Chondrocyte (in vitro differentiated cells): ENCODE measurements at places on chromosomes 2 and 18. TPM values are rescaled to one million over a fixed set of nuclear protein-coding genes. Genes with fewer than 3 reads are reported as not detected.

ELOA2 gene
- total RNA-seq: not detected in 3 replicates

CCDC178 gene
- not detected in 3 replicates for total RNA-seq

CACNB4 gene
- 2.0 to 6.0 TPM (median 2.1 TPM) in 3 replicates for total RNA-seq

C1D gene
- total RNA-seq: 11.9 to 16.2 TPM (median 13.7 TPM) in 3 replicates

SERPINB8 gene
- total RNA-seq: 10.2 to 13.6 TPM (median 12.0 TPM) in 3 replicates

MYO3B gene
- not detected in 3 replicates for total RNA-seq

GRCh38 chr18:41939326-41939725 lies 15.7 kb upstream of the PIK3C3 start:
- no peak for DNase-seq
- peaks cover 54% of the 10 kb centered on the region for H3K4me1 ChIP-seq
- H3K4me3 ChIP-seq: no peak overlapping the region
- H3K27me3 ChIP-seq: no peaks in the 10 kb centered on the region

GRCh38 chr2:53969285-53969967 lies 1.4 kb downstream of the PSME4 start:
- peak overlapping the region; percentile 87 for H3K4me3 ChIP-seq
- H3K27me3 ChIP-seq: no peaks in the 10 kb centered on the region
- peak overlapping the region; percentile 93 for H3K27ac ChIP-seq
- peaks cover 47% of the 10 kb centered on the region for H3K4me1 ChIP-seq

DNA sequence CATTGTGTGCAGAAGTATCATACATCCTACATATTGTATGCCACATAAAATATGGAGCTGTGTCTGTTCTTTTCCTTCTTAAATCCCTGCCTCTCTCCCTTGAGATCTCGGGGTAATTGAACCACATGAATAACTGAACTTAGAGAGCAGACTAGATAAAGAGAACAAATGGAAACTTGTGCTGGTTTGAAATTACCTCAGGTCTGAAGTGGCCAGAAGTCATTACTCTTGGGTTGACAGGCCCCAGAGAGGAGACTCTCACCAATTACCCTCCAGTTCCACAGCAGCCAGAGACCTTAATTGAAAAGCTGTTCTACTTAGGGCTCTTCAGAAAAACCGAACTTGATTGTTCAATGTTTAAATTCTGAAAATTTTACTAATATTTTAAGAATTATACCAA lies 5.0 kb upstream of the ADAM17 start:
- no peaks in the 10 kb centered on the region for H3K36me3 ChIP-seq
- peaks cover 38% of the 10 kb centered on the region for H3K4me1 ChIP-seq
- peak overlapping the region; percentile 51 for H3K27ac ChIP-seq

GRCh38 chr2:197261808-197262226 lies 48.8 kb downstream of the ANKRD44 start:
- no peaks in the 10 kb centered on the region for H3K36me3 ChIP-seq
- no peaks in the 10 kb centered on the region for H3K27me3 ChIP-seq
- no peak overlapping the region for H3K4me3 ChIP-seq
- peaks cover 47% of the 10 kb centered on the region for H3K4me1 ChIP-seq
- peak overlapping the region; percentile 85 for H3K27ac ChIP-seq

GRCh38 chr2:208069186-208069585 lies 43.9 kb upstream of the PLEKHM3 start:
- no peaks in the 10 kb centered on the region for H3K36me3 ChIP-seq
- peaks cover 6% of the 10 kb centered on the region for H3K4me1 ChIP-seq
- DNase-seq: no peak

- no peaks in the 10 kb centered on the region for H3K27me3 ChIP-seq
- H3K27ac ChIP-seq: no peak overlapping the region
- no peak overlapping the region for H3K4me3 ChIP-seq
- DNase-seq: no peak
- H3K36me3 ChIP-seq: no peaks in the 10 kb centered on the region
Measured at GRCh38 chr2:47301277-47301618, 101.7 kb upstream of the MSH2 start.

DNA sequence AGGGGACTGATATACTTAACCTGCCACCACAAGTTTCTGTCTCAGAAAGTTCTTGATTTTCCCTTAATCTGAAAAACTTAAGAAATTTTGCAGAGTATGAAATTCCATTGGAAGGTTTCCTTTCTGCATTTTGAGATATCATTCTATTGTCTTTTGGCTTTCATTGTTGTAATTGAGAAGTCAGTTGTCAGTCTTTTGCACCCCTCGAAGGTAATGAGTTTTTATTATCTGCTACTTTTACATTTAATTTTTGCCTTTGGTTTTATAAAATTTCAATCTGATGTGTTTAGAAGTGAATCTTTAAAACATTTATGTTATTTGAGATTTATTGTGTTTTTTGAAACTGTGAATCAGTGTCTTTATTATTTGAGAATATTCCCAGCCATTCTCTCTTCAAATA lies 4.8 kb upstream of the IL36A start:
- no peak overlapping the region for H3K4me3 ChIP-seq
- H3K27me3 ChIP-seq: peaks cover 10% of the 10 kb centered on the region
- H3K27ac ChIP-seq: no peak overlapping the region
- H3K4me1 ChIP-seq: no peaks in the 10 kb centered on the region

DNA sequence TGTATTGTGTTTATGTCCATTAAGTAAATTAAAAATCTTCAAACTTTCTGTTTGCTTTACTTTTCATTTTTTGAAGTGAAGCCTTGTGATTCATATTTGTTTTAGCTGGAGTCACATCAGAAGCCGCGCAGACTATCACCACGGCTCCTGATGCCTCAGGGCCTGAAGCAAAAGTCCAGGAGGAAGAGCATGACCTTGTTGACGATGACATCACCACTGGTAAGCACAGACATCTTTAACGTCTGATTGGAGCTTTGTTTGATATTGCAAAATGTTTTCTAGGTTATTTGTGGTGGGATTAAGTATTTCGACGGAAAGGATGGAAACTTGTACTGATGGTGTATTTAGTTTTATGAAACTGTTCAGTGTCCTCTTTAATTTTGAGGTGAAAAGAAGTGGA lies 164.8 kb downstream of the WDR7 start:
- H3K27ac ChIP-seq: no peak overlapping the region
- no peak for DNase-seq
- H3K36me3 ChIP-seq: no peaks in the 10 kb centered on the region
- no peaks in the 10 kb centered on the region for H3K27me3 ChIP-seq
- H3K4me3 ChIP-seq: no peak overlapping the region

DNA sequence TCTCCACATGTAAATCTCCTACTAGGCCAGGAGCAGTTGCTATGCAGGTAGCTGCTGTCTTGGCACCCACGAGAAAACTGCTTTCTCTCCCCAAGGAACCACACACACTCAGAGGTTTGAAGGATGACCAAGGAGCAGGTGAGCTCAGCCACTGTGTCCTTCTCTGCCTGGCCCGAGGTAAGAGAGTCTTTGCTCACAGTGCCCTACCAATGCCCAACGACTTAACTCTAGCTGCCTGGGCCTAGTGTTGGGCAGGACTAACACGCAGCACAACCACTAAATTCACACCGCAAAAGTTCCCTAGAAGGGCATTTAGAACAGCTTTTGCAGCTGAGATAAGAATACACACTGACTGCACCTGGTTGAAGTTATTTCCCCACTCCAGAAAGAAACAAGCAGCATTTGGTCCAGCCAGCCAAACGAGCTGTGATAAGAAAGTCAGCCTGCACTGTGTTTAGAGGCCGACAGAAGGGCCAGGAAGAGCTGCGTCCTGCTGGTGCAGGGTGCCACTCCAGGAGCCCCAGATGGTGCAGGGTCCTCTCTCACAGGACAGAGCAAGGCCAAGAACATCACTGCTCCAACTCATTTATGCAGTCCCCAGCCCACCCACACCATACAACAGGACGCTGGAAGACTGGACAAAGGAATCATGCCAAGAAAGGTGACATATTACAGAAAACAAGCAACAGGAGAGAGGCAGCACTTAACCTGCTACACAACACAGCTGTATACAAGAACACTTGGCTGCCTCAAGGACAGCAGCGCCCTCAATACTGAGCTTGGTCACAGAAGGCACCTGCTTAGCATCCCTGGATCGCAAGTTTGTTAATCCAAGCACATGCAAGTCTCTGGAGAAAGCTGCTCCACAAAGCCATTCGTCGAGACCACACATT lies 12.5 kb downstream of the HDLBP start:
- no peaks in the 10 kb centered on the region for H3K36me3 ChIP-seq
- H3K4me3 ChIP-seq: no peak overlapping the region
- no peak for DNase-seq
- H3K27me3 ChIP-seq: no peaks in the 10 kb centered on the region
- H3K27ac ChIP-seq: peak overlapping the region; percentile 49

GRCh38 chr2:166070231-166070630 lies 57.6 kb downstream of the SCN1A start:
- H3K36me3 ChIP-seq: no peaks in the 10 kb centered on the region
- DNase-seq: no peak
- peaks cover 9% of the 10 kb centered on the region for H3K4me1 ChIP-seq

- no peak overlapping the region for H3K4me3 ChIP-seq
- H3K4me1 ChIP-seq: peaks cover 29% of the 10 kb centered on the region
- H3K27me3 ChIP-seq: no peaks in the 10 kb centered on the region
Measured at GRCh38 chr2:45121236-45121927, 112.1 kb upstream of the SIX2 start.

- H3K36me3 ChIP-seq: peaks cover 2% of the 10 kb centered on the region
- DNase-seq: peak; percentile 40
- H3K4me1 ChIP-seq: no peaks in the 10 kb centered on the region
Measured at GRCh38 chr2:3626118-3626811, 31.4 kb downstream of the COLEC11 start.

GRCh38 chr2:72198532-72199241 lies 51.0 kb upstream of the CYP26B1 start:
- H3K27me3 ChIP-seq: no peaks in the 10 kb centered on the region
- H3K27ac ChIP-seq: no peak overlapping the region
- no peaks in the 10 kb centered on the region for H3K36me3 ChIP-seq
- peaks cover 5% of the 10 kb centered on the region for H3K4me1 ChIP-seq

GRCh38 chr2:8622199-8622911 lies 59.5 kb upstream of the ID2 start:
- no peak overlapping the region for H3K27ac ChIP-seq
- H3K27me3 ChIP-seq: peaks cover 17% of the 10 kb centered on the region
- DNase-seq: peak; percentile 58
- no peaks in the 10 kb centered on the region for H3K4me1 ChIP-seq
- no peak overlapping the region for H3K4me3 ChIP-seq

DNA sequence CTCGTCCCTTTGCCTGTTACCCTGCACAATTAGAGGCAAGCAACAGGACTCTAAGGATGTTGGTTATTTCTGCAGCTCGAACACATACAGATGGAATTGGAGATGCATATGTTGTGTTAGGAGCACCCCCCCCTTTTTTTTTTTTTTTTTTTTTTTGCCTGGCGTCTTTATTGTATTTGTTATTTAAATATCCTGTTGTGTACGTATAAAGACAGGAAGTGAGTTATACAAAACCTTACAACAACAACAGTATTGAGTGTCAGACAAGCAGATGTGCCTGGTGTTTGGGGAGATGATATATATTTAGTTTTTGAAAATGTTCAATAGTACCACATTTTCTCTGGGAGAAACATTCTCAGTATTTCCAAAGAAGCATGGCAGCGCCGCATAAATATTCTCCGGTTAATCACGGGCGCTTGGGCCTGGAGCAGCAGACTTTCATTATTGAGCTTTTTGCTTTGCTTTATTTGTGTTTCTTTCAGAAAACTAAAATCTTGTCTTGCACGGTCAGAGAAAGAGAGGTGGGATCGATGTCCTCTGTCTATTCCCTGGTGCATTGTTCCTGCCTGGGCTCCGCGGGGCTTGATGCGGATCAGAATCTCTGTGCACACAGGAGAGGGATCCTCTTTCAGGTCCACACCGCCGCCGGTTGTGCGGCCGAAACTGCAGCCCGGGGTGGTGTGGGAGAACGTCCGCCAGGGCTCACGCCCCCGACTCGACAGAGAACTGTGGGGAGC lies 23.2 kb upstream of the ZNF516 start:
- peaks cover 9% of the 10 kb centered on the region for H3K4me1 ChIP-seq
- no peaks in the 10 kb centered on the region for H3K36me3 ChIP-seq
- no peak for DNase-seq
- H3K4me3 ChIP-seq: peak overlapping the region; percentile 77
- H3K27ac ChIP-seq: peak overlapping the region; percentile 33

GRCh38 chr2:62578803-62579640 lies 73.0 kb upstream of the TMEM17 start:
- no peak overlapping the region for H3K4me3 ChIP-seq
- DNase-seq: no peak
- peaks cover 16% of the 10 kb centered on the region for H3K4me1 ChIP-seq
- peak overlapping the region; percentile 38 for H3K27ac ChIP-seq
- H3K36me3 ChIP-seq: peaks cover 5% of the 10 kb centered on the region

DNA sequence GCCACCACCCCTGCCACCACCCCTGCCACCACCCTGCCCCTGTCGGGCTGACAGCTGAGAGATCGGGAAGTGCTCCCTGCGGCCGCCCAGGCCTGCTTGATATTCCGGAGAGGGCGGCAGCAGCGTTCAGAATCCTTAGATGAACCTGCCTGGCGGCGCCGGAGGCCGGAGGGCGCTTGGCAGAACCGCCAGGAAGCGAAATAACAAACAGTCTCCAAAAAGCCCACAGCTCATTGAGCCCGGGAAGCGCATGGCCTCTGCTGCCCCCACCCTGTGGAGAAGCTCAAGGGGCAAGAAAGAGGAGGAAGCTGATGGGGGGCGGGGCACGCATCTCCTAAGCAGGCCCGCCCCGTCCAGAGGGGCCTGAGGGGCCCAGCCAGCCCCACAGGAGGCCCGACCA lies 92.2 kb upstream of the MBOAT2 start:
- peak overlapping the region; percentile 61 for H3K27ac ChIP-seq
- no peaks in the 10 kb centered on the region for H3K27me3 ChIP-seq
- H3K36me3 ChIP-seq: no peaks in the 10 kb centered on the region
- DNase-seq: no peak
- peaks cover 42% of the 10 kb centered on the region for H3K4me1 ChIP-seq

- H3K36me3 ChIP-seq: no peaks in the 10 kb centered on the region
- no peak for DNase-seq
- H3K4me3 ChIP-seq: no peak overlapping the region
- no peak overlapping the region for H3K27ac ChIP-seq
- H3K4me1 ChIP-seq: peaks cover 2% of the 10 kb centered on the region
Measured at GRCh38 chr2:100422320-100423055, 5.0 kb upstream of the CHST10 start.

GRCh38 chr2:236641051-236641726 lies 71.6 kb downstream of the ACKR3 start:
- peaks cover 36% of the 10 kb centered on the region for H3K4me1 ChIP-seq
- no peak for DNase-seq
- H3K27ac ChIP-seq: no peak overlapping the region
- H3K4me3 ChIP-seq: no peak overlapping the region
- H3K27me3 ChIP-seq: no peaks in the 10 kb centered on the region
- H3K36me3 ChIP-seq: no peaks in the 10 kb centered on the region

DNA sequence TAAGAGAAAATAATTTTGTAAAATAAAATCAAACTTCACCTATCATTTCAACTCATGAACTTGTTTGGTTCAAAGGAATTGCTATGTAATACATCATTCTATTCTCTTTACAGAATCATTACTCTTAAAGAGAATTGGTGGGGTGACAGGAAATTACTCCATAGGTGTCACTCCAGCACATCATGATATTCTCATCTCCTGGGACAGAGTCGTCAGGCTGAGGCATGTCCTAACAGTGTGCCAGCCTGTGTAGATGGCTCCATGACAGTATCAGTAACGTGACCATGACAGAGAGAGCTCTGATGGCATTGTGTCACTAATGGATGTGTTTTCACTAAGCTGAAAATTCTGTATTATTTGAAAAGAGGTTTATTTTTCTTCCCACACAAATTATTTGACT lies 13.9 kb downstream of the SPATS2L start:
- H3K36me3 ChIP-seq: peaks cover 2% of the 10 kb centered on the region
- peak overlapping the region; percentile 91 for H3K27ac ChIP-seq
- DNase-seq: no peak
- H3K4me3 ChIP-seq: no peak overlapping the region
